NCI-H446 treated with DMSO at 0.1 percent for 48 hours (cell line): ENCODE measurements at places on chromosomes 4 and X.

DNA sequence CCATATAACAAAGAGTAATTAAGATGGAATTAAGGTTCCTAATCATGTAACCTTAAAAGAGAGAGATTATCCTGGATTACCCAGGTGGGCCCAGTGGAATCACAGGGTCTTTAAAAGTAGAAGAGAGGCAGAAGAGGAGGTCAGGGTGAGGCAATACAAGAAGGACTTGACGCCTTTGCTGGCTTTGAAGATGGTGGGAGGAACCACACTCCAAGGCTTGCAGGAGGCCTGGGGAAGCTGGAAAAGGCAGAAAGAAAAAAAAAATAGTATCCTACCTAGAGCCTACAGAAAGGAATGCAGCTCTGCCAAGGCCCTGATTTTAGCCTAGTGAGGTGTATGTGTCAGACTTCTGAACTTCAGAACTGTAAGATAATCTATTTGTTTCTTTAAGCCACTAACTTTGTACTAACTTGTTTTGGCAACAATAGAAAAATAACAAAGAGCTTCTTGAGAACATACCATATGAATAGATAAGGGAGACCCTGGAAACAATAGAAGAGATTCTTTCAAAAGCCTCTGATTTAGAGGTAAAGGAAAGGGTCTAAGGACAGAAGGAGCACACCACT lies 229.9 kb upstream of the TTC29 start:
- DNase-seq = no peak

DNA sequence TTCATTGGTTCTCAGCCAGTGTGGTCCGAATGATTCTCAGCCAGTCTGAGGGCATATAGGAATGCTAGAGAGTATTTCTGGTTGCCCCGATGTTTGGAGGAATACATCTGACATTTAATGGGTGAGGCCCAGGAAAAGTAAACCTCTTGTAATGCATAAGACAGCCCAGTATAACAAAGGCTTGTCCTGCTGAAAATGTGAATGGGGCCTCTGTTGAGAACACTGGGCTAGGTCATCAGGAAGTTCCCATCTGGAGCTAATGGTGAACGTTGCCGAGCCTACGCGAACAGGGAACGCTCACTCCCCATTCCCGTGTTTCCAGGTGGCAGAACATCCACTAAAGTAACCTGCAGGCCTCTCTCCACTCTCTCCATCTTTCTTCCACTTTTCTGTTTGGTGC lies 132.0 kb upstream of the CLNK start:
- DNase-seq = no peak

GRCh38 chr4:2357821-2358745 lies 60.4 kb downstream of the ZFYVE28 start:
- no peak for DNase-seq

DNA sequence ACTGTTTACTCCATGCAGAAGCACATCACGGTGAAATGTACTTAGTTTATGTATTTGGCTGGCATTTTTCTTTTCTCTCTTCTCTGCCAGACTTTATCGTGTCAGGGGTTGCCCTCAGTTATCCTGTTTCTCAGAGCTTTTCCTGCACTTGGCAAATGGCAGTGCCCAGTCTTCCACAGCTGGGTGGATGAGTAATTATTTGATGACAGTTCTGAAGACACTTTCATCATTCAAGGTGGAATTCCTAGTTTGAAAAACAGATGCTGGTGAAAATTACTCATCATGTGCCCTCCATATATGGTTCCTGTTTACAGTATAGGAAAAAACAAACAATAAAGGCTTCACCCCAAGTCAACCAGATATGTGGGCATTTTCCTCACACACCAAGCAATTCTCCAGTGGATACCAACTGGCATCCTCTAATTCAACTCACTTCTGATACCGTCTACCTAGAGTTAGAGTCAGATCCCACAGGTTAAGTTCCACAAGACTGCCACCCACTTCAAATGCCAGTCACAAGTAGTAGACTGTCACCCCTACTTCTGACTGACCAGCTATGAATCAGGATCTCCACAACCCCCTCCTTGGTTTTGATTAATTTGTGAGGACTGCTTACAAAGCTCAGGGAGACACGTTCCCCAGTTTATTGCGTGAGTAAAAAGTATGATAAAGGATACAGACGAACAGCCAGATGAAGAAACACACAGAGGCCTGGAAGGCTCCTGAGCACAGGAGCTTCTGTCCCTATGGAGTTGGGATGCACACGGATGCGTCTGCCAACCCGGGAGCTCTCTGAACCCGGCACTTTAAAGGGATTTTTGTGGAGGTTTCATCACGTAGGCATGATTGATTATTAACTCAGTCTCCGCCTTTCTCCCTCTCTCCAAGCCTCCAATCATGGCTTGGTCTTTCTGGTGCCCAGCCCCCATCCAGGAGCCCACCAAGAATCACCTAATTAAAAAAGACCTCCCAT lies 72.9 kb downstream of the CLDN34 start:
- DNase-seq = no peak

- no peak for DNase-seq
These were observed 15.8 kb downstream of the TMEM31 start for GRCh38 chrX:103726477-103726876.

DNA sequence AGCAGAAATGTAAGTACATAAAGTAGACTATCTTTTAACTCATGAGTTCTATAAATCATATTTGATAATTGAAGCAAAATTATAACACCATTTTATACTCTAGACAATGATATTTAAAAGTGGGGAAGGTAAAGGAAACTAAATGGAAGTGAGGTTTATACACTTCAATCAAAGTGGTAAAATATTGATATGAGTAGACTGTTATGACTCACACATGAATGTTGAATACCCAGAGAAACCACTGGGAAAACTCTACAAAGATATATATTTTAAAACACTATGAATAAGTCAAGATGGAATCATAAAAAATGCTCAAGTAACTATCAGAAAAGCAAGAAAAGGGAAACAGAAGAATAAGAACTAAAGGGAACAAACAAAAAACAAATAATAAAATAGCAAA lies 8.4 kb downstream of the VSIG1 start:
- no peak for DNase-seq

GRCh38 chr4:83646538-83647239 lies 110.8 kb downstream of the GPAT3 start:
- DNase-seq = no peak

- no peak for DNase-seq
These were observed 92.2 kb downstream of the DCTD start for GRCh38 chr4:182825003-182825402.

GRCh38 chr4:72446353-72447055 lies 122.5 kb downstream of the ADAMTS3 start:
- DNase-seq = no peak

- no peak for DNase-seq
These were observed 53.9 kb downstream of the LRP2BP start for GRCh38 chr4:185341841-185342240.

DNA sequence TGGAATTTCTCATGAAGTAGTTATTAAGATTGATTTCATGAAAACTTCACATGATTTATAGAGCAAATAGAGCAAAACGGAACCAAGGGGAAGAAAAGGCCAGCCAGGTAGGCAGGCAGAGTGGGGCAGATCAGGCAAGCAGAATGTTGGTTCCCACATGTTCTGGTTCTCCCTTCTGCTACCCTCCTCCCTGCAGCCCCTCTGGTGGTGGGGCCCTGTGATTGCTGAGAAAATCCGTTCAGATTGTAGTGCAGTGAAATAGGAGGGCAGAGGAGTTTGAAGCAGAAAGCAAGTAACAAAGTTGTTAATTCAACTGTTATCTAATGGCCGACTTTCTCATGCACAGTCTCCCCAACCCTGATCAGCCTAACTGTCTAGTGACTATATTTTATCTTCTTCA lies 185.3 kb downstream of the MID1IP1 start:
- DNase-seq = no peak

DNA sequence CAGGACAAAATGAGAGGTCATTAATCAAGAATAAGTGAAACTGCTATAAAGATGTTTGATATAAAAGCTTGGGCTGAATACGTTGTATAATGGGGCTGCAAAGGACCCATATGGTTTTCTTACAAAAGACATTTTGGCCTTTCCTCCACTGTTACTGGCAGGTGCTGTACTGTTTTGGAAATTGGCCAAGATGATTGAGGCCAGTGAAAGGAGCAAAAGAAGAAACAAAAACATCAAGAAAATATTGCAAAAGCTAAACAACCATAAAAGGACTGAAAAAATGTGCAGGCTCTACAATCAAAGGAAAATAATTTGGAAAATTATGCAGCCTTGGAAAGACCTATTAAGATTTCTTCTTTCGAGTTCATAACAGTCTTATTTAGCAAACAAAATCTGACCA lies 222.2 kb upstream of the PPP1R2C start:
- DNase-seq = peak; percentile 45
